ENCODE measurements at places on chromosomes 1 and 21.

GRCh38 chr1:192730198-192730597, 78.6 kb upstream of the RGS2 start:
- no peak for DNase-seq

- DNase-seq: no peak
Observed at GRCh38 chr21:29151931-29152330, 21.5 kb downstream of the MAP3K7CL start.

GRCh38 chr1:97505816-97506215, 415.0 kb downstream of the DPYD start:
- no peak for DNase-seq

- no peak for DNase-seq
Observed at GRCh38 chr1:234777856-234778220, 167.9 kb upstream of the IRF2BP2 start.

DNA sequence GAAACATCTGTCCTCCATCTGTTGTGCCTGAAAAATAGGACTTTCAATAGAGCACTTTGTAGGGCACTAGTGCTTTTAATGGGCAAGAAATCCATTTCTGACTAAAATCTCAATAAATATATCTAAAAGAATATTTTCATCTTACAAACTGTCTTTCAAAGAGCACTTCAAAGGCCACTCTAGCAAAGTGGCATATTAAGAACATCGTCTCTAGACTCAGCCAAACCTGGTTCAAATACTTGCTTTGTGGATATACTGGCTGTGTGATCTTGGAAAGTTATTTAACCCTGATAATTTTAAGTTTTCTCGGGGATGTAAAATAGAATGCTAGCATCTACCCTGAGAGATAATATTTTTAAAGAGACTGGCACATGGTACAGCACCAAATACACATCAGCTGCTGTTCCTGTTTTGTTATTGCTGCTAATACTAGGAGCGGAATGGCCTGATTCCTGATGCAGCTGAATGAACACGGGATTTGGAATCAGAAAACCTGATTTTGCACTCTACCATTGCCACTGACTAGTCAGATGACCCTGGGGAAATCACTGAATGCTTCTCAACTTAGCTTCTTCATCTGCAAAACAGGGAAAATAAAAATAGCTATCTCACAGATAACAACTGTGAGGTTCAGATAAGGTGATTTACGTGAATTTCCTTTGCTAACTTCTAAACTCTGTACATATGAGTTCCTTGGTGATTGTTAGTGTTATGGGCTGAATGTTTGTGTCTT, 25.2 kb upstream of the LRRC8C start:
- DNase-seq: no peak

- no peak for DNase-seq
Observed at GRCh38 chr1:231757101-231757404, 130.5 kb downstream of the DISC1 start.

DNA sequence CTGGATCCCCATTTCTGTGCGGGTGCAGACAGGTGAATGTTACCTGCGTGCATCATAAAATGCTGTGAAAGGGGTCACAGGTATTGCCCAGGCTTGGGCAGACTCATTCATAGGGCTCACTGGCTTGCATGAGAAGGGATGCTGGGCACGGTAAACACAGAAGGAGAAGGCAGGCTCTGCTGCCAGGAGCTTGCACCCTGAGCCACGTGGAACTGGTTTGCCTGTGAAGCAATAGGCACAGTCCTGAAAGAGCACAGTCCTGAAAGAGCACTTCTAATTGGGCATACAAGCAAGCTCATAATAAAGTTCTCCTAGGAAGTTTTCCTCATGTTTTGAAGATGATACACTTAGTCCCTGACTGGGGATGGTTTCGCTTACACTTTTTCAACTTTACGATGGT, 40.9 kb downstream of the GALNT2 start:
- no peak for DNase-seq

DNA sequence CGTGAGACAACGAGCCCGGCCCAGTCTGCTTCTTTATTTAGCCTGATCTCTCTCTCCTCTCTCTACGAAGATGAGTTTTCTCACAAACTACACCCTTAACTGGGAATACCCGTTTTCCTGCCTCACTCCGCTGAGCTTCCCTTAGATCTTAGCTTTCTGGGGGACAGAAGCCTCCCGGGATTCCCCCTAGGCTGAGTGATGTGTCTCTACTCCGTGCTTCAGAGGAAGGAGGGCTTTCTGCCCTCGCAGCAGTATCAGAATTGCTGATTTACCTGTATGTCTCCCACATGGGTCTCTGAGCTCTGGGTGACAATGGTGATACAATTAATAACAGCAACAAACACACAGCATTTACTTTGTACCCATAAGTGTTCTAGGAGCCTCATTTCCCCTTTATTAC, 1.0 kb downstream of the ZBTB17 start:
- DNase-seq: no peak

GRCh38 chr1:100927276-100927675, 31.4 kb downstream of the SLC30A7 start:
- DNase-seq: no peak

GRCh38 chr1:231847612-231848397, 221.2 kb downstream of the DISC1 start:
- no peak for DNase-seq

DNA sequence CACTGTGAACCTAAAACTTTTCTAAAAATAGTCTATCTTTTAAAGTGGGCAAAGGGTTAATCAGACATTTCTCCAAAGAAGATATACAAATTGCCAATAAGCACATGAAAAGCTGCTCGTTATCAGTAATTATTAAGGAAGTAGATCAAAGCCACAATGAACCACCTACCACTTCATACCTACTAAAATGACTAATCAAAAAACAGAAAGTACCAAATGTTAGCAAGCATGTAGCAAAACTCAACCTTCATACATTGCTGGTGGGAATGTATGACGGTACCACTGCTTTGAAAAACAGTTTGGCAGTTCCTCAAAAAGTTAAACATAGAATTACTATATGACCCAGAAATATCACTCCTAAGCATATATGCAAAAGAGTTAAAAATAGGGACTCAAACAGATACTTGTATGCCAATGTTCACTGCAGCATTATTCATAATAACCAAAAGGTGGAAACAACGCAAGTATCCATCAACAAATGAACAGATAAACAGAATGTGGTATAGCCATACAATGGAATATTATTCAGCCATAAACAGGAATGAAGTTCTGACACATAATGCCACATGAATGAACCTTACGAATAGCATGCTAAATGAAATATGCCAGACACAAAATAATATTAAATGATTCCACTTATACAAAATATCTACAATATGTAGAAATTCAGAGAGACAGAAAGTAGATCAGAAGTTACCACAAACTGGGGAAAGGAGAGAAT, 21.1 kb downstream of the CDC42BPA start:
- no peak for DNase-seq

DNA sequence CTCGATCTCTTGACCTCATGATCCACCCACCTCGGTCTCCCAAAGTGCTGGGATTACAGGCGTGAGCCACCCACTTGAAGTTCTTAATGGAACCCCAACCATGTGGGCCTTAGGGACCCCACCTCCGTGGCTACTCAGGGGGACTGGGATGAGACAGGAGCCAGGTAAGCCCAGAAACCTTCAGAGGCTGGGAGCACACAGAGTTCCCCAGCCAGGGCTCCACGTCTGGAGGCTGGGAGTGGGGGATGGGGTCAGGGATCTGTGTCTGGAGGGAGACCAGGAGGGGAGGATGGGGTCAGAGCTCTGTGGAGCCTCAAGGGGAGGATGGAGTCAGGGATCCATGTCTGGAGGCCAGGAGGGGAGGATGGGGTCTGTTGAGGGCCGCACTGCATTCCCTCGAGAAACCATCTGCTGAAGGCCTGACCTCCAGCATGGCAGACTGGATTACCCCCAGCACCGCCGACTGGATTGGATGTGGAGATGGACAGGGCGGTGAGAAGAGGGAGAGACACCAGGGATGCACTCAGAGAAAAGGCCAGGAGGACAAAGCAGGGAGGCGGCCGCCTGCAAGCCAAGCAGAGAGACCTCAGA, 2.1 kb upstream of the FTCD start:
- DNase-seq: no peak
